ENCODE measurements at places on chromosomes 5 and 9. TPM values are rescaled to one million over a fixed set of nuclear protein-coding genes. Genes with fewer than 3 reads are reported as not detected.

The AQP3 gene
- total RNA-seq = 39.0 TPM

The OR1K1 gene
- total RNA-seq = not detected

The NACC2 gene
- total RNA-seq = 8.0 TPM

The SMIM32 gene
- total RNA-seq = 0.46 TPM

The CDO1 gene
- 2.4 TPM for total RNA-seq

The GDNF gene
- not detected for total RNA-seq

The CXCL14 gene
- 14.3 TPM for total RNA-seq

The ISOC1 gene
- 10.0 TPM for total RNA-seq

The PTPN3 gene
- 12.5 TPM for total RNA-seq

The CD74 gene
- 67.2 TPM for total RNA-seq

DNA sequence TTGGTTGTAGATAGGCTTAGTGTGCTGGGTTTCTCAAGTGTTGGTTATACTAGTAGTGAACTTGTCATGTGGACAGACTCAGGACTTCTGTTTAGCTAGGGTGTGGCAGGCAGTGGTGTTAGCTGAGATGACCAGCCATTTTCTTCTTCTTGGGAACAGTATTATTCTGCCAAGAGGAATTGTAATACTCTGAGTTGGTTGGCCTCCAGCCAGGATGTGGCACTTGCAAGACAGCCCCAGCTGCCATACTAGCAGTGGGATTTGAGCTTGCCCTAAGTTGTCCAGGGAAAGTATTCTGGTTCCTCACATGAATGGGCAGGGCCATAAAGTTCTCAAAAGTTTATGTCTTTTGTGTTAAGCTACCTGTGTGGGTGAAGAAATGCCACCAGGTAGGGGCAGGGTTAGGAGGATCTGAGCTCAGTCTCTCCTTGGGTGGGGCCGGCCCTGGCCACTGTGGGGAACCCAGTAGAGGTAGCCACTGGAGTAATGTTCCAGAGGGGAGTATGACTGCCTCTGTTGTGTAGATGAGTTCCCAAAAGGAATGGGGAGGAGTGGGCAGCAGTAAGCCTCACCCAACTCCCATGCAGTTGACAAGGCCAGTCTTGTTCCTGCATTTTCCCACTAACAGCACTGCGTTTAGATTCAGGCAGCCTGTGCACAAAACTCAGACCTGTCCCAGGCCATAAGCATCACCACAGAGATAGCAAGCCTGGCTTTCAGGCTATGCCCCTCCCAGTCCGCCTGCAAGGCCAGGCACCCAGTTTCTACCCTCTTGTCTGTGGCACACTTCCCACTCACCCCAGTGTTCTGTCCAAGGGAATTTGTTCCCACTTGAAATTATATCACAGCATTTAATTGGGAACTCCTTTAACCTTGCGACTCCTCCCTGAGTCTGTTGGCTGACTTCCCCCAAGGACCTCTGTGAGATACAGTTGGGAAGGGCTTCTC, 250.7 kb downstream of the ANXA1 start:
- no peaks in the 10 kb centered on the region for H3K4me1 ChIP-seq
- no peaks in the 10 kb centered on the region for H3K27me3 ChIP-seq
- H3K36me3 ChIP-seq = no peaks in the 10 kb centered on the region
- H3K4me3 ChIP-seq = no peak overlapping the region
- DNase-seq = no peak

- H3K36me3 ChIP-seq = no peaks in the 10 kb centered on the region
- H3K27ac ChIP-seq = no peak overlapping the region
- H3K27me3 ChIP-seq = no peaks in the 10 kb centered on the region
- no peaks in the 10 kb centered on the region for H3K4me1 ChIP-seq
- H3K4me3 ChIP-seq = no peak overlapping the region
Measured at GRCh38 chr5:174141398-174141797, 95.9 kb downstream of the NSG2 start.

- H3K27me3 ChIP-seq = no peaks in the 10 kb centered on the region
- no peaks in the 10 kb centered on the region for H3K36me3 ChIP-seq
- no peaks in the 10 kb centered on the region for H3K4me1 ChIP-seq
- H3K4me3 ChIP-seq = no peak overlapping the region
- no peak overlapping the region for H3K27ac ChIP-seq
Measured at GRCh38 chr5:83253720-83254119, 176.4 kb downstream of the XRCC4 start.

DNA sequence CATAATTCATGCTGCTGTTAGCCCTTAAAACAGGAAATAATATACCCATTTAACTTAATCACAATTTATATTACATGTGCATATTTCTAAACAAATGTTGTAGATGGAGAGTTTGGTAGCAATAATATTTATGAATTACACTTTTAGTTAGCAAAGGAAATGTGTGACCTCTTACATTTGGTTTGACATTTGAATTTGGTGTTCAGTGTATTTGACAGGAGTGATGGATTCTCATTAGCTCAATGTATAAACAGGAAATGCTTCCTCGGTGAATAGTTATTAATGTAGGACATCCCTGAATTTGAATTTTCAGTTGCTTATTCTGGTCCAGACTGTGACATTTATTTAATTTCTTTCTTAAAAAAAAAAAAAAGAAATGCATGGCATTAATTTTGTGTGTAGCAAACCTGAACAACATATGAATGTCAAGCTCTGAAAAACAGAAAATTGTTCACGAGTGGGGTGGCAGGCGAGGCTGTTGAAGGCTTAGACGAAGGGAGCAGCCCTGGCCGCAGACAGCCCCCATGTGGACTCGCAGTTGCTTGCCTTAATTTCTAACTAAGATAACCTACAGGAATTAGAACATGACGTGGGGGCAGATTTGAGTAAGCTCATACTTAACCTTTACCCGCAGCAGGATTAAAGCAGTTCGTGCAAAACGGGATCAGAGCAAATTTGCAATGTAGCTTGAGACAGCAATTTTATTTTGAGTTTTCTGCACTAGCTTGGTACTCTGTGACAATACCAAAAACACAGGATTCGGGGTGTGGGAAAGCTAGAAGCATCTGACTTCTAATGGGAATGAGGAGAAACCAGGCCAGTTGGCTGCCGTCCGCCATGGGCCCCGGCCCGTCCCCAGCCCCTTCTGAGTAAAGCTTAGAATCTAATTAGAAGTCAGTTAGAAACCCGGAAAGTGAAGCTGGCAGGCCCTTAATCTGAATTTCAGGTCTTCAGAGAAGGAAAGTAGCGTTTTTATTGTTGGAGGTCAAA, 134.3 kb downstream of the MACROH2A1 start:
- no peak for DNase-seq
- no peaks in the 10 kb centered on the region for H3K36me3 ChIP-seq
- no peak overlapping the region for H3K27ac ChIP-seq
- no peaks in the 10 kb centered on the region for H3K4me1 ChIP-seq

DNA sequence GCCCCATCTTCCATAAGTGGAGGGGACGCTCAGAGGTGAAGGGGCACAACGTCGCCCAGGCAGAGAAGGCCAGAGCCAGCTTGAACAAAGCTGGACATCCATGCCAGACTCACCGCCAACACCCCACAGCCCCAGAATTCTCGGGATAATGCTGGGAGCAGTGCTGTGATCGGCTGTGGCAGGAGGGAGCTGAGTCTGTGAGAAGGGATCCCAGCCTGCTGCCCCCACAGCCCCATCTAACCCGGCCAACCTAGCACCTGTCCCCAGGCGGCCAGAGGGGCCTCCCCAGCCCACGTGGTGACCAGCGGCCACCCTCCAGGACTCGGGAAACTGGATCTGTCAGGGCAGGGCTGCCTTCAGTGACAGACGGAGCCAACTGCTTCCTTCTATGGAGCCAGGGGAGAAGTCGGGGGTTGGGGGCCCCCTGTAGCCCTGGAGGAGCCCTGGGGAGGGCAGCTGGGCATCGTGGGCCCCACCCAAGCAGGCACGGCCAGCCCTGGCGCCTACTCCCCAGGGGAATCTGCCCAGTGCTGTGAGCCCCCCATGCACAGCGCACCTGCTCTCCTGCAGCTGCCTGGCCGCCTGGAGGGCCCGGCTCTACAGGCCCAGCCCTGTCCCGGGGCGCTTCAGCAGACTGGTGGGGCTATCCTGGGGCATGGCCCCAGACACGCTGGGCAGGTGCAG, 6.0 kb downstream of the BRD3 start:
- peak; percentile 77 for DNase-seq
- no peaks in the 10 kb centered on the region for H3K27me3 ChIP-seq
- H3K27ac ChIP-seq = peak overlapping the region; percentile 44
- no peaks in the 10 kb centered on the region for H3K36me3 ChIP-seq
- H3K4me3 ChIP-seq = no peak overlapping the region

GRCh38 chr5:8135742-8136141, 266.8 kb downstream of the MTRR start:
- no peak overlapping the region for H3K4me3 ChIP-seq
- H3K27ac ChIP-seq = no peak overlapping the region
- no peaks in the 10 kb centered on the region for H3K36me3 ChIP-seq
- DNase-seq = no peak
- H3K27me3 ChIP-seq = no peaks in the 10 kb centered on the region

GRCh38 chr9:116276651-116277121, 123.1 kb downstream of the PAPPA start:
- H3K27me3 ChIP-seq = no peaks in the 10 kb centered on the region
- H3K4me1 ChIP-seq = no peaks in the 10 kb centered on the region
- no peak overlapping the region for H3K4me3 ChIP-seq
- no peaks in the 10 kb centered on the region for H3K36me3 ChIP-seq

GRCh38 chr9:80491086-80491696, 919.4 kb downstream of the TLE4 start:
- H3K27ac ChIP-seq = no peak overlapping the region
- H3K4me3 ChIP-seq = no peak overlapping the region
- no peaks in the 10 kb centered on the region for H3K36me3 ChIP-seq
- H3K4me1 ChIP-seq = no peaks in the 10 kb centered on the region
- no peaks in the 10 kb centered on the region for H3K27me3 ChIP-seq

- no peaks in the 10 kb centered on the region for H3K27me3 ChIP-seq
- H3K36me3 ChIP-seq = no peaks in the 10 kb centered on the region
- peak; percentile 80 for DNase-seq
- no peak overlapping the region for H3K4me3 ChIP-seq
- no peak overlapping the region for H3K27ac ChIP-seq
Measured at GRCh38 chr9:107340920-107341632, 58.0 kb downstream of the RAD23B start.

DNA sequence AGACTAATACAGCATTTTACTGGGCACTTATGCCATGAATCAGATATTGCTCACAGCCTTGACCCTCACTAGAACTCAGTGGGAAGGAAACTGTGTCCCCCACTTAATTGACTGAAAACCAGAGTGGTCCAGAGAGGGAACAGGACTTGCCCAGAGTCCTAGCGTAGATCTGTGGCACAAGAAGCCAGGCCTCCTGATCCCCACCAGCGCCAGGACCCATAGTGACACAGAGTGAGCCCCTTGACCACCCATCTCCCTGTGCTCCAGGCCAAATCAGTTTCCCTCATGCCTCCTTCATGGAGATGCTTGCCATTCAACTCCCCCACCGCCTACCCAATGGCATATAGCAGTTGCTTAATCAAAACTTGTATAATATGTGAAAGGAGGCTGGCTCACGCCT, 8.3 kb downstream of the KIF12 start:
- H3K36me3 ChIP-seq = peaks cover 7% of the 10 kb centered on the region
- no peak for DNase-seq
- no peak overlapping the region for H3K4me3 ChIP-seq
- no peaks in the 10 kb centered on the region for H3K27me3 ChIP-seq
- H3K4me1 ChIP-seq = no peaks in the 10 kb centered on the region
- no peak overlapping the region for H3K27ac ChIP-seq

DNA sequence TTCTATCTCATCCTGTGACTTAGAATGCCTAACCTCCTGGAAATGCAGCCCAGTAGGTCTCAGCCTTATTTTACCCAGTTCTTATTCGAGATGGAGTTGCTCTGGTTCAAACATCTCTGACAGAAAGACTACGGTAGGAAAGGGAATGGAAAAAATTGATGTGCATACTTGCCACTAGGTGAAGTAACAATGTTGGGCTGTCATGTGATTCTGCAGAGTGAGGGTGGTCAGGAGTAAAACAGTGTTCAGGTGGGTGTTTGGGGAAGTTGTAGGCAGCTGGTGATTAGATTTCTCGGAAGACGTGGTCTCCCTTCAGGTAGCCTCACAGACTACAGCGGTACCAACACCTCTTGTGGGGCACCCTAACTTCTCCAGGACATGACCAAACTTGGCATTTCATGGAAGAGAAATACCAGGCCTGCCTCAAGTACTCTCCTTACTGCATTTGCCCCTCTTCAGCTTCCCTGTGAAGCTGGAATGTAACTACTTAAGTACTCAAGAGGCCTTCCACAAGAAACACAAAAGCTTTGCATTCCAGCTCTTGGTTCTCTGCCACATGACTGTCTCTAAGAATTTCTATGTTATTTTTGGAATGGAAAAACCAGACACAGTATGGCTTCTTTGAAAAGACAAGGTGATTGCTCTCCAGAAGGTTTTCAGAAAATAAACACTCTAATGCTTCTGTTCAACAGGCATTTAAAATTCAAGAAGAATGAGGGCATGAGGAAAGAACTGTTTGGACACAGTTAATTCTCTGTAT, 17.4 kb upstream of the ENTREP1 start:
- H3K4me3 ChIP-seq = no peak overlapping the region
- no peak overlapping the region for H3K27ac ChIP-seq
- H3K27me3 ChIP-seq = no peaks in the 10 kb centered on the region
- DNase-seq = no peak
- H3K4me1 ChIP-seq = no peaks in the 10 kb centered on the region

DNA sequence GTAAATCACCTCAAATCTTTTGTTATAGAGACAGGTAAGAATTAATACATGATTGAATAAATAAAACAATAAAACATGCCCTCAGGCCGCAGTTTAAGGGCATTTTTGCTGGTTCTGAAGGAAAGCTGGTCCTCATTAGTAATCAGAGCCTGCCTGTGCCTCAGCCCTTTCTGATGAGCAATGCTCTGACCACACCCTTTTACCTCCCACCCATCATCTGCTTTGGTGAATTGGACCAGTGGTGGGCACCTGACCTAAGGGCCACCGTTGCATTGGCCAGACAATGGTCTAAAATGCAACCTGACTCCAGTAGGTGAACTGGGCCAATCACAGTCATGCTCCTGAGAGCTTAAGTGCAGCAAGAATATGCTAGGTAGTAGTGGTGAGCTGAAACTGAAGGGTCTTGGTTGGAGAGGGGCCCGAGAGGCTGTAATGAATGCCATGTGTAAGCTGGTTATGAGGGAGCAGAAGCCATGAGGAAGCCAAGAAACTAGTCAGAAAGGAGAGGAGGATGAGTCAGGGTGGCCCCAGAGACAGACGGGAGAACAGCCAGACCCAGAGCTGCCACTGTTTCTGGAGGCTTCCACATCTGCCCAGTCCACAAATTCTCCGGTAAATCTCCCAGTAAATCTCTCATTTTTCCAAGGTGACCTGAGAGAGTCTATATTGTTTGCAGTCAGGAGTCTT, 45.5 kb upstream of the ZSWIM6 start:
- H3K27ac ChIP-seq = no peak overlapping the region
- no peak for DNase-seq
- H3K4me1 ChIP-seq = peaks cover 20% of the 10 kb centered on the region
- H3K27me3 ChIP-seq = no peaks in the 10 kb centered on the region
- H3K36me3 ChIP-seq = no peaks in the 10 kb centered on the region
- no peak overlapping the region for H3K4me3 ChIP-seq

GRCh38 chr5:142865631-142866030, 95.5 kb downstream of the ARHGAP26 start:
- H3K4me1 ChIP-seq = peaks cover 6% of the 10 kb centered on the region
- no peaks in the 10 kb centered on the region for H3K36me3 ChIP-seq
- DNase-seq = no peak

GRCh38 chr5:50874306-50875001, 208.0 kb downstream of the PARP8 start:
- no peaks in the 10 kb centered on the region for H3K27me3 ChIP-seq
- no peaks in the 10 kb centered on the region for H3K36me3 ChIP-seq
- no peaks in the 10 kb centered on the region for H3K4me1 ChIP-seq
- no peak overlapping the region for H3K4me3 ChIP-seq
- H3K27ac ChIP-seq = peak overlapping the region; percentile 9
